ENCODE measurements at places on chromosomes 2 and 18. TPM values are rescaled to one million over a fixed set of nuclear protein-coding genes. Genes with fewer than 3 reads are reported as not detected.
A peak's percentile ranks its signal among the peaks of the same experiment; 100 is the strongest.

The SEPTIN10 gene
- 111 TPM for polyA plus RNA-seq

The ABHD1 gene
- 1.9 TPM for polyA plus RNA-seq

The NCOA1 gene
- 41.3 TPM for polyA plus RNA-seq

DNA sequence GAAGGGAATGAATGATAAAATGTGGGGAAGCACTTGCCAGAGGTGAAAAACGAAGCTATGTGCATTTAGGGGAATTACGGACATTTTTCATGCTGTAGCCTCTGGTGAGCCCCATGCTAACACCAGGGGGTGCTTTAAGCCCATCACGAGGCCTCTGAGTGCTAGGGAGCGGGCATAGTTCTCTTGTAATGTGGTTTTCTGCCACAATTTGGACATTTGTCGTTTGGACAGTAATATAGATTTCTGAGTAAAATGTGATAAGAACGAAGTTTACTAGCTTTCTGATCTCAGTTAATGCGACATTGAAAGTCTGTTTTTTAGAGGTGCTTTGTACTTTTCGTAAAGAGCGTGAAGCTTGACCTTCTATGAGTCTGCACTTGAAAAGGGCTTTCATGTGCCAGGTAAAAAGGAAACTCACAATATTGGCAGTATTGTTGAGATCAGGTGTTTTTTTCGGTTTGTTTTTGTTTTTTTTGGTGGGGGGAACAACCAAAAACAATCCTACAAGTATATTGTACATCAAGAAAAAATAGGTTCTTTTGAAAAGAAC is 50.6 kb downstream of the TRAF3IP1 start:
- DNase-seq, result peak; percentile 51

- no peak for DNase-seq
Measured at GRCh38 chr2:191721331-191721730, 43.4 kb downstream of the NABP1 start.

GRCh38 chr2:230758566-230759480 is 46.2 kb downstream of the CAB39 start:
- DNase-seq, result no peak

- no peak for DNase-seq
Measured at GRCh38 chr2:32559136-32559535, 68.7 kb upstream of the TTC27 start.

DNA sequence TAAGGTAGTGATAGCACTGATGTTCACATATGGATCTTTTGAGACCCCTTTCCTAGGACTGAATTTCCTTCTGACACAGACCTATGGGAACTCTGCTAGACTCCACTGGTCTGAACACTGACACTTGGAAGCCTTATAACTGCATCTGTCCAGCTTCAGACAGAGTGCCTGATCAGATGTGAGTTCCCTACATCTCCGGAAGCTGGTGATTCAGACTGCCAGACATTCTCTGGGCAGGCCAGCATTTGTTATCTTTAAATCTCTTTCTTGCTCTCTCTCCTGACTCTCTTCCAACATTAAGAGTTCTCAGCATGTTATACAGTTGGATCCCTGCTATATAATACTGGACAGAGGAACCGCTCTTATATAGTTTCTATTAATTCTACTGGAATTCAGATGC is 408.5 kb downstream of the ZEB2 start:
- no peak for DNase-seq

DNA sequence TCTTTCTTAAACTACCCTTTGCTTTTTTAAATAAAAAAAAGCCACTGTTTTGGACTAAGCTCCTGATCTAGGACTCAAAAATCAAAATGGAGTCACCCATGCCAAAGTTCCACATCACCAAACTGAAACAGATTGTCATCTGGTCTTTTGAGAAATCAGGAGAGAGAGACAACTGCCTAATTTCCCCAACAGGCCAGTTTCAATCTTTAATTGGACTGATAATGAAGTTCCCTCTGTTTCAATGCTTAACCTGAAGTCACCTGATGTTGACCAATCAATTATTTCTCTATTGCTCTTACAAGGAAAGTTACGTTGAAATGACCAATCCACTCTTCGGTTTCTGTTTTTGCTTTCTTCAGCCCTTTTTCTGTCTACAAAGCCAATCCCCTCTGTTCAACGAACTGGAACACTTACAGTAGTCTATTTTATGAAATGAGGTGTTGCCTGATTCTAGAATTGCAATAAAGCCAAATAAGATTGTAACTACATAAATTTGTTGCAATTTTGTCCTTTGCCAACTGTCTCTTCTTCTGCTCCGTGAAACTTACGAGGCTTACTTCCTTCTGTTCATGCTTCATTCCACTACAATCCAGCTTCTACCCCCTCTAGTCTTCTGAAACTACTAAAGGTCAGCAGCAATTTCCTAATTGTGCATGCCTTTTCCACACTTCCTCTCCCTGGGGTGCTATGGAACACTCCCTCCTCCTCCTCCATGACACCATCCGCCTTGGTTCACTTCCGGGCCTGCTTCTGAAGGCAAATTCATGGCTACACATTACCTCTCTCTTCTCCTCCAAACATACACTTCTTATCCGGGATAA is 95.2 kb upstream of the CD302 start:
- DNase-seq, result no peak

DNA sequence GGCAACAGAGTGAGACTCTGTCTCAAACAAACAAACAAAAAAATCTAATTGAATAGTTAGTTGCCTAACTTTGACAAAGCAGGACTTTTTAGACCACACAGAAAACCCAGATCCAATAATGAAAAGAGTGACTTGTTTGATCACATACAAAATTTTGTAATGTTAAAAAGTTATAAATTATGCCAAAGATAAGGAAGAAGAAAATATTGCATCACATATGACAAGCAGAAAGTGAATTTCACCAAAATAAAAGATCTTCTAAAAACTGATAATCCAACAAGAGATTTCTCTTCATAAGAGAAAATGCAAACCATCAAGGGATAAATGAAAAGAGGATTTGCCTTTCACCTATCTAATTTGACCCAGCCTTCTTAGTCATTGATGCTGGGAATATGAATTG is 2.8 kb upstream of the RMP24 start:
- DNase-seq, result no peak
